Hematopoietic multipotent progenitor cell treated with erythropoietin and hydrocortisone succinate and interleukin-3 and kit ligand, for 6 days (in vitro differentiated cells): ENCODE measurements at places on chromosomes 12 and 14.

GRCh38 chr14:56795284-56795622 lies 15.0 kb downstream of the OTX2 start:
- no peak for DNase-seq

GRCh38 chr12:1916371-1917171 lies 1.9 kb downstream of the CACNA2D4 start:
- peak; percentile 92 for DNase-seq

- no peak for DNase-seq
These were observed 83.2 kb downstream of the TTC9 start for GRCh38 chr14:70724944-70725343.

- peak; percentile 12 for DNase-seq
These were observed 46.9 kb upstream of the CAND1 start for GRCh38 chr12:67222302-67222701.

GRCh38 chr12:122023339-122024131 lies 1.9 kb downstream of the BCL7A start:
- DNase-seq: peak; percentile 54

- DNase-seq: no peak
These were observed 435.2 kb upstream of the DCN start for GRCh38 chr12:91617818-91618217.

GRCh38 chr12:4036671-4037271 lies 163.6 kb upstream of the PARP11 start:
- no peak for DNase-seq

DNA sequence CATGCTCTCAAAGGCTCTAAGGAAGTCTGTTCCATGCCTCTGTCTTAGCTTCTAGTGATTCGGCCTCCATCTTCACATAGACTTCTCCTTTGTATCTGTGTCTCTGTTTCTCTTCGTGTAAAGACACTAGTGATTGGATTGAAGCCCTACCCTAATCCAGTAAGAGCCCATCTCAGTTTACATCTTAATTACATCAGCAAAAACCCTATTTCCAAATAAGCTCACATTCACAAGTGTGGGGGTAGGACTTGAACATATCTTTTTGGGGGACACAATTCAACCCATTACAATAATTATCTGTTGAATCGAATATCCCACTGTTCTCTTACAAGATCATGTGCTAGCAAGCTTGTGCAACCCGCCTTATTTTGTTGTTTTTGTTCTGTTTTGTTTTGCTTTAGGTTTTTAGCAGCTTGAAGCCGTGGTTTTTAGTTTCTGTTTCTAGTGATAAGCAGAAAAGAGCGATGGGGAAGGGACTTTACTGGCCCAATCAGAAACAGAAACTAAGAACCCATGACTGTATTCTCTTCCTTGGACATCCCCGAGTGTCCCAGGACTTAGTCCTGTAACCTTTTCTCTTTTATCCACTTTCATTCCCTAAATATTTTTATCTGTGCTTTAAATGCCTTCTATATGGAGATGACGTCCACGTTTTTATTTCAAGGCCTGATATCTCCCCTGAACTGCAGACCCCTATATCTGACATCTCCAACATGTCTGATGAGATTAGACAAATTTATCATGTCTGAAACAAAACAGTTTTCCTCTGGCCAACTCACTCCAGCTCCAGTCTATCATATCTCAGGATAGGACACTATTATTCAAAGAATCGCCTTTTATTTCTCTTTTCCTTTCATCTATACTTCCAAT lies 353.0 kb downstream of the CCDC91 start:
- peak; percentile 42 for DNase-seq
